ENCODE measurements at places on chromosomes 3 and 15. TPM values are rescaled to one million over a fixed set of nuclear protein-coding genes. Genes with fewer than 3 reads are reported as not detected.

DNA sequence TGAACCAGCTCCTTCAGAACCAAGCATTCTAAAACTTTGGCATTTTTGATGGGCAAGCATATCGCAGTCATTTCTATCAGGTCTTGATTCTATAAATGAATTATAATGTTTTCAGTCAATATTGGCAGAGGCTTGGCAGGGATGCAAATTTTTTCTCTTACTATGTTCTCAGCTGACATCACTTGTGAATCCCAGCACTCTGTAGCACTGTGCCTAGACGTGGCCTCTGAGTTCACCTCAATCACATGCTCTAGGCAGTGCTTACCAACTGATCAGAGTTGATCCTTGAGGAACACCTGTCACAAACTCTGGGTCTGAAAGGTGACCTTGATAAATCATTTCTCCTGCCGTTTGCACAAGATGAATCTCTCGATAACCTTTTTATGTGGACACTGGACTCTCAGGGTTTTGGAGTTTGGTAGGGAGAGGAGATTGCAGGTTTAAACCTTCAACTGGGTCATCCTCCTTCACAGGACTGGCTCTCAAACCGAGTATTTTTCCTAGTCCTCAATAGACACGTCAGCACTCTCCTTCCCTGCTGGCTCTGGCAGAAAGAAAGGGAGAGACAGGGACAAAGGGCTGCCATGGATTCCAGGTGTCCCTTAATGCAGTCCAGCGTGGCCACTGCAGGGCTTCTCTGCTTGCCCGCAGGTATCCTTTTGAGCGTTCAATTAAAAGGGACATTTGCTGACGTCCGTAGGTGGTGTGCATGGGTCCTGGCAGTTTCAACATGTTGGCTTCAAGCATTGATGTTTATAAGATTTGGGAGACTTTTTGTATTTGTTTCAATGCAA, 222.3 kb upstream of the CMC1 start:
- DNase-seq, result no peak

DNA sequence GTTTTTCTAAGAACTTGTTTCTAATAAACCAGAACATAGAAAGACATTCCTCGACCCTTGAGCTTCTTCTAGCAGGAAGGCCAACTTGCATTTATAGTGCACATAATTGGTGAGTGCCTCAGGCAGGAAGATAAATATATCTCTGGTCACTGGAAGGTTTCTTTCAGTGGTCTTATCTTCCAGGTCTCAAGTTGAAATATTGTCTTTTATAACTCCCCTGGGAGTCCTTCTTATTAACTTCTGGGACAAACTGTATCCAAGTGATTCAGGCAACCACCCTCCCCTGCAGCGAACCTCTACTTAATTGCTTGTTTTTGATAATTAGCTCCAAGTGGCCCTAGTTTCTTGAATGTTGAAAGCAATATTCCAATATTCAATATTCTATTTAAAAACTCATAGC, 346.8 kb upstream of the GOLIM4 start:
- DNase-seq, result no peak

The CATSPER2 gene
- 0.52 TPM for total RNA-seq

The GHRL gene
- total RNA-seq, result not detected

The PSTPIP1 gene
- total RNA-seq, result not detected

DNA sequence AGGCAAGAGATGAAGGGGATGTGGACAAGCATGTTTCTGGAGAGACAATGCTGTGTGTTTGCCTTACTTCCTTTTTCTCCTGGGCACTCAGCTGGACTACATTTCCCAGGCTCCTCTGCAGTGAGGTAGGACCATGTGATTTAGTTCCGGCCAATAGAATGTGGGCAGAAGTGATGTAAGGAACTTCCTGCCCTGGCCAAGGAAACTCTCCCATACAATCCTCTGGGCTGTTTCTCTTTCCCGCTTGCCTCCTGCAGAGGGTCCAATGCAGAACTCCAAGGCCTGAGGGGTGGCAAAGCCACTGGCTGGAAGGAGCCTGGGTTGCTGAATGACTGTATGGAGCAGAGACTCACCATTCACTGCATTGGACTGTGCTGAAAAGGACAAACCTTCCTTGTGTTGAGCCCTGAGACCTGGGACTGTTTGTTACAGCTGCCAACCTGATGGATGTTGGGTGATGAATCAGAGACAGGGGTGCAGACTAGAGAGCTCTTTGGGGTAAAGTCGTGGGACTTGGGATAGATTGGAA, 82.7 kb upstream of the SLC6A6 start:
- peak; percentile 57 for DNase-seq

Measured in renal cortical epithelial cell (primary cell).